NCI-H187 (cell line): ENCODE measurements at places on chromosomes 1 and 21.

GRCh38 chr1:71944006-71944405 lies 338.3 kb downstream of the NEGR1 start:
- DNase-seq = no peak

GRCh38 chr1:27690183-27690582 lies 18.2 kb upstream of the IFI6 start:
- DNase-seq = no peak

GRCh38 chr21:38937286-38937790 lies 131.6 kb downstream of the ETS2 start:
- DNase-seq = no peak

GRCh38 chr1:147167365-147167764 lies 4.9 kb downstream of the PRKAB2 start:
- no peak for DNase-seq

- no peak for DNase-seq
Measured at GRCh38 chr21:36692835-36693488, 6.0 kb upstream of the SIM2 start.

DNA sequence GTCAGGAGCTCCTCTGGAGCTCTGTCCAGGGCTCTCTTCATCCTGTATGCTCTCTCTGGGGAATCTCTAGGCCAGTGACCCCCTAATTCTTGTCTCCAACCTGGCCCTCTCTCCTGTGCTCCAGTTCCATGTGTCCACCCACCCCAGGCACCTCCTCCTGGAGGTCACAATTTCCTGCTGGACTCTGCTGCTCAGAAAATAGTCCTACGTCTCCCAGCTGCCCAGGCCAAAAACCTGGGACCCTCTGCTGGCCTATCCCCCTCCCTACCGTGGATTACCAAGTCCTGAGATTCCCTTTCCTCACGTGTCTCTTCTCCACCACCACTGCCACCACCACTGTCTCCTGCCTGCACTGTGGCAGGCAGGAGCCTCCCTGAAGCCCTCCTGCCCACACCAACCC lies 11.7 kb downstream of the NES start:
- no peak for DNase-seq

DNA sequence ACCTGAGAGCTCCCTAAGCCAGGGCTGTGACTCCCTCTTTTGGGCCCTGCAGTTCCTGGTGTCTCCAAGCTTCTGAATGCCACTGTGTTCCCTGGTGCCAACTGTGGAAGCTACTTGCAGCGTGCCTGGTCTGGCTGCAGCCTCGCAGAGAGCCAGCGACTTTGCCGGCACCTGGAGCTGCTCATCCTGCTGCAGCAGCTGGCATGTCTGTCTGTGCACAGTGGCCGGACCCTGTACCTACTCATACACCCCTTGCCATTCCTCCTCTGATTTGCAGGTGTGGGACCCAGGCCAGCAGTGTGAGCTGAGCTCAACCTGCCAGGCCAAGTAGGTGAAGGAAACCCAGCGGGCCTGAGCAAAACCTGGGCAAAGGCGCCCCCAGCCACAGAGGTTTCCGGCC lies 12.3 kb upstream of the AADACL4 start:
- DNase-seq = no peak

GRCh38 chr1:228305721-228306152 lies 97.9 kb downstream of the OBSCN start:
- DNase-seq = no peak

DNA sequence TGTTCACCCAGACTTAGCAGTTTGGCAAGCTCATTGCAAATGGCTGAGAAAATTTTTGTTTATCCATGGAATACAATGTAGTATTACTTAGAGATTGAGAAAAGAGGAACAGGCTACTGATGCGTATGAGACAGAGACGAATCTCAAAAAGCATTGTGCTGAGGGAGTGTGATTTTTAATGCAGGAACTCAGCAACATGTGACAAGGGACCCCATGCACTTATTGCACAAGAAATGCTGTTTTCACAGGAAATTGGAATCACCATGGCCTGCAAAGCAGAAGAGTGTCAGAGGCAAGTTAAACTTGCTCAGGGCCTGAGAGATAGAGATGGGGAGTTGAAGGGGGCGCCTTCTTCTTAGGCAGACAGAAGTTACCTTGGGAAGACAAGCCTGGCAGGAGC lies 32.6 kb upstream of the TLR5 start:
- no peak for DNase-seq

- no peak for DNase-seq
Measured at GRCh38 chr1:51515312-51515960, 3.6 kb downstream of the EPS15 start.

DNA sequence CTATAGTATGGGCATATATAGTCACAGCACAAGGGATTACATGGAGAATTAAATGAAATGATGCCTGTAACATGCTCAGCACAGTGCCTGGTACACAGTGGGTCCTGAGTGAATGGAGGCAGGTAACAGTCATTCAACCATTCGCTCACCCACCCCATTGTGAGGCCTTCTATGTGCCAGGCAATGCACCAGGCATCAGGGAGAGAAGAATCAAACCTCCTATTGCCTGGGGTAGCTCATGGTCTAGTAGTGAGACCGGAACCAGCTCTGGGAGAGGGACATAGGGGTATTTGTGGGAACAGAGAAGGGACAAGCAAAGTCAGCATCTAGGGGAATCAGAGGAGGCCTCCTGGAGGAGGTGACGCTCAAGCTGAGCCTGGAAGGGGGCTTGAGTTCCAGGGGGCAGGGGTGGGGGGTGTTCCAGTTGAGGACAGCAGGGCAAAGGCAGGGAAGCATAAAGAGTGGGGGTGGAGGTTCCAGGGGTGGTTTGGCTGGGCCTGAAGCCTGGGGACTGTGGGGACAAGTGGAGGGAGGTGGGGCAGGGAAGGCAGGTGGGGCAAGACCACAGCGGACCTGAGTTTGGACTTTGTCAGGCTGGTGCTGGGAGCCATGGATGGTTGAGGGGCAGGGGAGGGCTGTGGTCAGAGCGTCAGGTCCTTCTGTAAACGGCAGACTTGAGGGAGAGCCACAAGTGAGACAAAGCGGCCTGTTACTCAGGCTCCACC lies 591.6 kb downstream of the PTPRU start:
- no peak for DNase-seq

- DNase-seq = no peak
Measured at GRCh38 chr1:152118915-152119314, 3.7 kb upstream of the TCHH start.

DNA sequence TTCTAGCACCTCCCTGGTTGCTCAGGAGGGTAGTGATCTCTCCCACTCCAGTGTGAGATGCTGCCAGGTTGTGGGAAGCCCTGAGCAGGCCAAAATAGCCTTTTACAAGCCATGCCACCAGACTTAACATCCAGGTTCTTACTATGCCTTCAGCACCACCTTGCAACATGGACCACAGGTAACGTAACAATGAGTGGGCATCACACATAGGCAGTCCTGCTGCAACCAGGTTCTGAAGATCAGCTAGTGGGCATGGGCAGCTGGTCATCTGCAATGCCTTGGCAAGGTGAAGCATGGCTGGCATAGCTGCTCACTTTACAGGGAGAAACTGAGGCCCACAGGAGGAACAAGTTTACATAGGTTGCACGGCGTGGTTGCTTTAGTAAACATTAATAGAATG lies 40.7 kb downstream of the DHCR24 start:
- DNase-seq = no peak

- DNase-seq = no peak
Measured at GRCh38 chr1:26785611-26786436, 1.9 kb upstream of the PIGV start.

GRCh38 chr1:145942405-145942804 lies 15.1 kb upstream of the RBM8A start:
- no peak for DNase-seq

GRCh38 chr1:46153228-46153627 lies 20.8 kb upstream of the PIK3R3 start:
- no peak for DNase-seq

- DNase-seq = no peak
Measured at GRCh38 chr21:30117631-30118030, 49.0 kb downstream of the CLDN17 start.
